ENCODE measurements at places on chromosomes 11 and 22.

GRCh38 chr11:121946514-121946913 lies 169.5 kb downstream of the BLID start:
- DNase-seq: no peak

GRCh38 chr11:134412203-134413042 lies at the start of gene B3GAT1:
Gene B3GAT1, minus strand, starts transcription at chr11:134412242. Its CDS starts 24,583 bp downstream, at chr11:134387659.
- DNase-seq: no peak

DNA sequence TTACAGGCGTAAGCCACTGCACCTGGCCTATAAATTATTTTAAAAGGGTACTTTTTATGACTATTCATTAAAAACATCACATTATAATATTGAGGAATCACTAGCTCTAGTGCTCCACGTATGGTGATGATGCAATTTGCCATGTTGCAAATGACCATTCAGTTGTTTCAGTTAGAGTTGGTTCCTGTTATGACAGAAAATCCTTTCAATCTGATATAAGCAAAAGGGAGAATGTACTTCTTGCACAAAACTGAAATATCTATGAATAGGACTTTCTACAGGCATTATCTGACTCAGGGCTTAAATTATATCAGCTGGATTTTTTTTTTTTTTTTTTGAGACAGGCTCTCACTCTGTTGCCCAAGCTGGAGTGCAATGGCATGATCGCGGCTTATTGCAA lies 45.6 kb upstream of the RRM1 start:
- no peak for DNase-seq

- no peak for DNase-seq
Measured at GRCh38 chr22:26251869-26252268, 82.6 kb downstream of the SEZ6L start.

- DNase-seq: no peak
Measured at GRCh38 chr11:64566042-64566914, 24.7 kb upstream of the SLC22A12 start.

GRCh38 chr11:37786214-37786755 lies 1188.2 kb upstream of the RAG2 start:
- no peak for DNase-seq

GRCh38 chr11:114059278-114059983 lies at the start of gene ZBTB16:
Gene ZBTB16, plus strand, starts transcription at chr11:114059711. Its CDS starts 3,590 bp downstream, at chr11:114063301.
- no peak for DNase-seq

DNA sequence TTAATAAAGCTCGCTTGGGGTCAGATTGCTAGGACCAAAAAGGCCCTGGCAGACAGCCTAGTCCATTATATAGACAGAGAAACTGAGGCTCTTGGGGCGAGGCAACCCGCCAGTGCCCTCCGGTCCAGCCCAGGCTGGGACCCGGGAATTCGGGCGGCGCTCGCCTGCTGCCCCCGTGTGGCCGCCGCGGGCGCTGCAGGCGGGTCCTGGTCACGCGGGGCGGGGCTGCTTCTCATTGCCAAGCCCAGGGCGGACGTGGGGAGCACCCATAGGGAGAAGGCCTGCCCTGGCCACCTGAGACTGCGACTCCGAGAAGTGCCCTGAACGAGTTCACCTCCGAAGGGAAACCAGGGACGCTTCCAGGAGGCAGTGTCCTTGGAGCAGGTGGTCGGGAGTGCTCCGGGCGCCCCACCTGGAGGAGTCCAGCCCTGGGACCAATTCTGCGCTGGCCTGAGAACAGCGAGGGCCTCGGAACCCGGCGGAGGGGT lies 36.0 kb upstream of the CSNK1E start:
- DNase-seq: no peak

DNA sequence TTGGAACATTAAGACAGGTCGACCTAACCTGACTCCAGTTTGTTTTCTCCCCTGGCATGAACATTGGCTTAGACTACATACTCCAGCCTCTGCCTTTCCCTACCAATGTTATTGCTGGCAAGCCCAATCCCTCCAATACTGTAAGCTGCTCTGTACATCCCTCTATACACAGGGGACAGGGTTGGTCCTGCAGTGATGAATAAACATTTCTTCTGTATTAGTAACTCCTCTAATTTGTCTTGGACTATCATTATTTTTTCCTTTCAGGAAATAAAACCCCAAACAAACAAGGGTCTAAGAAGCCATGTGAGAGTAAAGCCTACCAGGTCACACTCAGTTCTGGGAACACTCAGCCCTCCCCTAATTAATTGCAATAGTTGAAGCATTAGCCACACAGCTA lies 35.1 kb upstream of the FJX1 start:
- DNase-seq: no peak

GRCh38 chr22:41565403-41566054 lies 4.7 kb downstream of the CSDC2 start:
- no peak for DNase-seq

DNA sequence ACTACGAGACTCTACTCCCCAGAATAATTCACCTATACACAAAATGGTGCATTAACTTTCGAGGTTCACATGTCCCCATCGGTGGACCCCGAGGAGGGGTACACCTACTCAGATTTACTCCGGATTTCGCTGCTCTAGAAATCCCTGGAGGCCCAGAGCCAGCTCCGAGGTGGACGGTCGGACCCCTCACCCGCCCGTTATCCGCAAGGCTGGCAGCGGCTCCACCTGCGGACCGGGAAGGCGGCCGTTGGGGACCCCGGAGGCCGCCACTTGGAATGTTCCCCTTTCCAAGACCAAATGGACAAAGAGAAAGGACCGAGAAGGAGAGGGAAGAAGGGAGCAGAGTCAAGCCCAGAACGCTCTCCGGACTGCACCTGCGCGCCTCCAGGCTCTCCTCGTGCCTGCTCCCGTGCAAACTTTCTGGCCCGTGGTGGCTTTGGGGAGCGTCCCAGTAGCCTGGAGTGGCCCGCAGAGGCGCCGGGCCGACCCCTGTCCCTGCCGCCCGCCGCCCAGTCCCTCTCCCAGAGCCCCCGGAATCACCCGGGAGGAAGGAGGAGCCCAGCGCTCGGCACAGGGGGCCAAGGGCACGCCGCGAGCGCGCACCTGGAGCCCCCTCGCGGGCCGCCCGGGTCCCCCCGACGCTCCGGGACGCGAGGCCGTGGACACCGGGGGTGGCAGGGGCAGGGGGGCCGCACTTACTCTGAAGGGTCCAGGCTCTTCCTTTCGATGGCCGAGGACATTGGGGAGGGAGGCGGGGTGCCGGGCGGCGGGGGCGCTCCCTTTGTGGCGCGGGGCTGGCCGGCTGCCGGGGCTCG lies 23.0 kb downstream of the LMO2 start:
- DNase-seq: no peak

- DNase-seq: no peak
Measured at GRCh38 chr11:44407211-44407996, 97.5 kb upstream of the ALX4 start.

DNA sequence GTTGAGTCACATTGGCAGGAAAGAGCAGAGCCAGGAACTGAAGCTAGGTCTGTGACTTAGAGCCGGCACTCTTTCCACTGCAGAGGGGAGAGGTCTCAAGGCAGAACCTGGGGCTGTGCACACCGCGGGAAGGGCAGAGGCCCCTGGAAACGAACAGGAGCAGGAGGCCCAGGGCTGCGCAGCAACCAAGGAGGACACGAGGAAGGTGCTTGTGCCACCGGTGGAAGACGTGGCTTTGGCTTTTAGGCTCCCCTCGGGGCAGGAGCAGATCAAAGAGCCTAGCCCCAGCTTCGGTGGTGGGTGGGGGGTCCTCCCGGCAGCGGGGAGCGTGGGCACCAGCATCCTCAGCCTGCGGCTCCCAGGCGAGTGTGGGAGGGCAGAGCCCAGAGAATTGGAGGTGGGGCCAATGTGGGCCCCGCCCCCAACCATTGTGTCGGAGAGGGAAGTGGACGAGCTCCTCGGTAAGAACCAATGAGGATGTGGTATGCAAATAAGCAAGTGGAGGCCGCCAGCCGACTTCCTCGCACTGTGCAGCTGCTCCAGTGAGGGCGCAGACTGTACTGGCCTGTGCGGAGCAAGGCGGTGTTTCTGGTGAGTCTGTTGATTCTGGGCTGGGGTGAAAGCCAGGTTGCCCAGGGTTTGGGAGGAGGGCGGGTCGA lies at the start of gene CCDC116:
Gene CCDC116, plus strand, starts transcription at position 524 of the 659 bp plus-strand sequence. CDS start 422 bp downstream, outside the sequence.
- DNase-seq: no peak

DNA sequence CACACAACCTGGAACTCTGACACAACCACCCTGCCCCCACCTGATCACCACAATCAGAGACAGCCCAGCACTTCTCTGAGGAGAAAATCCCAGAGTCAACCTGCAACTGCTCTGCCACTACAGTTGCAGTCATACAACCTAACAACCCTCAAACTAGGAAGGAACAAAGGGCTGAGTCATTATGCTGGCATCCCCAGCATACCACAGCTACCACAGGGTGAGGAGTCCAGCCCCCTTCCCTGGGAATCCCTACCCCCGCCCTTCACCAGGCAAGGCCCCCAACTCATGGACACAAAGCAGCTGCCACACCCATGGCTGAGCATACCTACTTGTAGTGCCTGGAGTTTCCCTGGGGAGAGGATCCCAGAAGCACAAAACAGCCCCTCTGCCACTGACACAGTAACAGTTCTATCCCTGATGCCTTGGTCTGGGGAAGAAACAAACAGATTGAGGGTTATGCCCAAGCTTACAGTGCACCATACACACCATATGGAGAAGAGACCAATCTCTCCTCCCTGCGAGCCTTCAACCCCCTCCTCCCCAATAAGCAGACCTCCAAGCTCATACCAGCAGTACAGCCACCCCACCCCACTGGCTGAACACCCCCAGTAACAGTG lies 68.5 kb upstream of the C11orf58 start:
- no peak for DNase-seq

- no peak for DNase-seq
Measured at GRCh38 chr11:70074746-70075145, 3.4 kb upstream of the ANO1 start.

DNA sequence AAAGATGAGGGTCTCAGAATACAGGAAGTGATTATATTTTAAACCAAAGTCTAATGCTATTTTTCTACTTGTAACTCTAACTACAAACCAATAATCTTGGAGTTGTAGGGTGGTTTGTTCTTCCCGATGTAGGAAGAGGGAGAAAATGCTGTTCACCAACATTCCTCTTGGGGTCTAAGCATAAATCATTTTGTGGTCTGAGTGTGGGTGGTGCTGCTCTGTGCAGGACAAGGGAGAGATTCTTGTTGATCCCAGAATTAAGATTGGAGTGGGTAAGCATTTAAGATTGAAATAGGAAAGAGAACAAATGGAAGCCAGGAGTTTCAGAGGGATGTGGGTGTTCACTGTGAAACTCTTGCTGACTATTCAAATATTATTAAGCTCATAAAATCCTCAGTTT lies 38.6 kb upstream of the MMP13 start:
- DNase-seq: no peak

DNA sequence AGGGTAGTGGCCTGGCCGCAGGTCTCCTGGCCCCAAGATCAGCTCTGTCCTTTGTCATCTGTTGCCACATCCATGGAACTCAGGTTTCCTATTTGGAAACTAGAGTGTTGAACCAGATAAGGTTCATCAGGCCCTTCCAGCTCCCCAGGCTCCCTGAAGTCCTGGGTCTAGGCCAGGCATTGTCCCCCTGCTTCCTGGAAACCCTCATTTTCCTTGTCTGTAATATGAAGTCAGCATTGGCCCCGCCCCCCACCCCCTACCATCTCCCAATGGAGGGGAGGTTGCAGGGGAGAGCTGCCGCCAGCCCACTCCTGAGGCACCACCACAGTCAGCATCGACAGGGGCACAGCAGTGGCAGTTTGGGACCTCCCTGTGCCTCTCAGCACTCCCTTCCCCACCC lies 9.0 kb upstream of the MS4A10 start:
- no peak for DNase-seq

- no peak for DNase-seq
Measured at GRCh38 chr11:22635689-22636088, 10.1 kb upstream of the FANCF start.

DNA sequence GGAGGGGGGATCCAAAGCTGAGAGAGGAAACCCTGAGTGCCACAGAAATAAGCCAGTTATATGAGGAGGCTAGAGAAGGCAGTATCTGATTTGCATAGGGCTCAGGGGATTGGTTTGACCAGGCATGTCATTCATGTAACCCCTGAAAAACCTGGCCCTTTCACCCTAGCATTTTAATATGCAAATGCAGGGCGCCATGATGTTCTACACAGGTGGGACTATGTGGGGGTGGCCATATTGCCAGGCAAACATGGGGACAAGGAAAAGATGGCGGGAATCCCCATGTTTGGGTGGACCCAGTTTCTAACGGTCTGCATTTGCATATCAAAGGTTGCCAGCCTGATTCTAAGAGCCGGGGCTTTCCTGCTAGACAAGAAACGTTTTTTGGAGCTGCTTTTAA lies 27.2 kb downstream of the CSF2RB start:
- no peak for DNase-seq

- no peak for DNase-seq
Measured at GRCh38 chr11:17766073-17766359, 31.4 kb downstream of the KCNC1 start.

DNA sequence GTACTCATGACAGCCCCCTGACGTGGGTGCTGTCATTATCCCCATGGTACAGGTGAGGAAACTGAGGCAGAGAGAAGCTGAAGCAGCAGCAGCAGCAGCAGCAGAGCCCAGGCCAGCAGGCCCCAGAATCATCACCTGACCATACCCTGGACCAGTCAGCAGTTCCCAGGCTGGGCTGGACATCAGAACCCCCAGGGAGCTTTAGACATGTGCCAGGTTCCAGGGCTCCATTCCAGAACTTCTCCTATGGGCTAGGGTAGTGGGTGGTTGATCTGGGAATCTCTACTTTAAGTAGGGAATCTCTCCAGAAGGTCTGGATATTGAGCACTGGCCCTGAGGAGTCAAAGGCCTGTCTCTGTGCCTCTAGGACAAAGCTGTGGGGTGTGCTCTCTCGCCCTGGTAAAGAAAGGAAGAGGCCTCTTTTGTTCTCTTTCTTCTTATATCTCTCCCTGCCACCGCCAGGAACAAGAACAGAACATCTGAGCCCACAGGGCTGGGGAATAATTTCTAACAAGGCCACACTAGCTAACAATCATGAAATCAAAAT lies 26.6 kb downstream of the MAFF start:
- DNase-seq: no peak

- DNase-seq: no peak
Measured at GRCh38 chr11:36107547-36107946, 163.7 kb downstream of the LDLRAD3 start.

- DNase-seq: no peak
Measured at GRCh38 chr11:86514453-86514852, 139.8 kb downstream of the CCDC81 start.

GRCh38 chr22:19059481-19060278 lies 62.5 kb downstream of the DGCR2 start:
- no peak for DNase-seq

- DNase-seq: no peak
Measured at GRCh38 chr11:100684101-100685065, 2.7 kb upstream of the ARHGAP42 start.

- DNase-seq: no peak
Measured at GRCh38 chr22:48192920-48193319, 1430.5 kb downstream of the TBC1D22A start.

DNA sequence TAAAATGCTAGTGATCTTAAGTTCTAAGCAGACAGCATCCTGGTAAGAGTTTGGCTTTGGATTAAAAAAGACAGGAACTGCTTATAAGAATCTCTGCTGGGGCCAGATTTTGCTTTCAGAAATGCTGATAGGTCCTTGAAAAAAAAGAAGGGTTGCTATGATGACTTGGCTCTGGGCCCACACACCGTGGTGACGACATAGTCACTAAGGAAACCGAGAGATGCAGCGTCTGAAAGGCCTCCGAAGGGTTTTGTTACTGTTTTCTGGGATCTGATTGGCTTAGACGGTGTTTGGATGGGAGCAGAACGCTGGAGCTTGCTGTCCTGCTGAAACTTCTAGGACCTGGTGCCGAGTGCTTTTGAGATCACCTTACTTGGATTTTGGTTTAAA lies 8.4 kb downstream of the FAM118A start:
- DNase-seq: peak; percentile 2

GRCh38 chr22:44620129-44620840 lies 81.7 kb upstream of the PRR5 start:
- no peak for DNase-seq

GRCh38 chr11:96073536-96073935 lies 149.6 kb upstream of the MTMR2 start:
- no peak for DNase-seq
